Activated naive CD4-positive, alpha-beta T cell (primary cell): ENCODE measurements at places on chromosomes 3 and 15.

- no peak for DNase-seq
Observed at GRCh38 chr3:146326875-146327543, 76.1 kb upstream of the PLSCR4 start.

- DNase-seq = no peak
Observed at GRCh38 chr3:73633453-73633852, 8.7 kb upstream of the PDZRN3 start.

- DNase-seq = no peak
Observed at GRCh38 chr3:42654331-42655201, 1.1 kb downstream of the ZBTB47 start.

- no peak for DNase-seq
Observed at GRCh38 chr3:52831500-52832301, 1.2 kb upstream of the ITIH4 start.

DNA sequence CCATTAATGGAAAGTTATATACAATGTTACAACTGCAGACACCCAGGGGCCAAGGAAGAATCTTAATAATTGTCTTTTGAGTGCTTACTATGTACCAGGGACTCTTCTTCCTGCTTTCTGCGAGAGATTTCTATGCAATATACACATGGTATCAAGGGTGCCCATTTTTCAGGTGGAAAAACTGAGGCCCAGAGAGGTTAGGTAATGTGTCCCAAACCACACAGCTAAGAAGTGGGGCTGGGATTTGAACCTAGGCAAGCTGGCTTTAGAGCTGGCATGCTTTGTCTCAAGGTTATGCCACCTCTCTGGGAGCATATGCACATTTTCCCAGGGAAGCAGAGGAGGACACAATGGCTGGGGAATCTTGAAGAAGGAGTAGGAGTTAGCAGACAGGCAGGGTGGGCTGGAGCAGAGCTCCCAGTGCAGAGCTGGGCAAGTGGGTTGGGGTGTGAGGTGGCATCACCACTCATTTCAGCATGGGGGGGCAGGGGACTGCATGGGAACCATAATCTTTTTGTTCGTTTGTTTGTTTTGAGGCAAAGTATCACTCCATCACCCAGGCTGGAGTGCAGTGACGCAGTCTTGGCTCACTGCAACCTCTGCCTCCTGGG lies 339.8 kb upstream of the LRRFIP2 start:
- DNase-seq = no peak

DNA sequence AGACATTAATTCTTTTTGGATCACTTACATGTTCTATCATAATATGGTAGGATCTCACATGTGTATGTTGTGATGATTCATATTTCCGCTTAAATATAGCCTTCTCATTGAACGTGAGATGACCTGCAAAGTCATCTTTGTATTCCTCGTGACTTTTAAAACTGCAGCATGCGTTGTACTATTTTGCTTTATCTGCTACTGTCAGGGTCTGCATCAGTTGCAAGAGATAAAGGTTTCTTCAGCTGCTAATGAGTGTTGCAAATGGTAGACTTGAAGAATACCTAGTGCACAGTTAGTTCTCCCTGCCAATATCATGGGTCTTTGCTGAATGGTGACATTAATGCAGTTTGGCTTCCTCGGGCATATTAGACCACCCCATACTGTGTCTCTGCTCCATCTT lies 31.8 kb downstream of the REC114 start:
- no peak for DNase-seq

DNA sequence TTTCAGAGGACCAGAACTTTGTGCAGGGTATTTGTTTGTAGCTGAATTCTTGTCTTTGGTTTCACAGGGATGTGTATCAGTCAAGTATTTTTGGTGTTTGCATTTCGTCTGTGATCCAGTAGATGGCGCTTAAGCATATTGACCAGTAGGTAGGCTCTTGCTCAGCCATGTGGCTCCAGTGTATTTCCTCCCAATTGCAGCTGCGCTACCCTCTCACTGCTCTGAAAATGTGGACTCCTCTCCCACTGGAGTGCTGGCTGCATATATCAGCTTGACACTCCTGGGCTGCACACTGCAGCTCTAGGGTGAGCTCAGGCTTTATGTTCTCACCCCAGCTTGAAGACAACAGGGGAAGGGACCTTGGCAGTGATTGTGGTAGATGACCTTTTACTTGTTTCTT lies 1264.3 kb upstream of the ALCAM start:
- DNase-seq = no peak

DNA sequence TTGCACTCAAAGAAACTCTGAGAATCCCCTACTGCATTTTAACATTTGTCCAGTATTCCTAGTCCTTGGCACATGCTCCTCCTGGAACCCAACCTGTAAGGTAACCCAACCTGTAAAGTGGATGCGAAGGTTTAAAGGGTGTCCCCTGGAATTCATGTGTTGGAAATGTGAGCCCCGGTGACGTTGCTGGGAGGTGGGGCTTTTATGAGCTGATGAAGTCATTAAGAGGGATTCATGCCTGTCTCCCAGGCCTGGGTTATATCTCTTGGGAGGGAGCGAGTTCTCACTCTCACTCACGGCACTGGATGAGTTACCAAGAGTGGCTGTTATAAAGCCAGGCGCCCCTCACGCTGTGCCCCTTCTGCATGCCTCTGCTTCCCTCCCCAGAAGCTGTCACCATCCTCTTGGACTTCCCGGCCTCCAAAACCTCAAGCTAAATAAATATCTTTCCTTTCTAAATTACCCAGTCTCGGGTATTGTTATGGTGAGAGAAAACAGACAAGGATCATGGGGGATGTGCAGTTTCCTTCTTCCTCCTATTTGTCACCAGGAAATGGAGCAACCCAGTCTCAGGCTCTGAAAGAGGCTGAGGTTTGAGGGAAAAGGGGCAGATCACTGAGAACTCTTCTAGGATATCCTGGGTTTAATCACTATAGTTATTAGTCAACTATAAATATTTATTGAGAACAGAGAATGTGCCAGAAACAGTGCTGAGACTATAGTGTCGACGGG lies 7.6 kb downstream of the XXYLT1 start:
- no peak for DNase-seq

- DNase-seq = no peak
Observed at GRCh38 chr3:71859123-71859519, 74.2 kb upstream of the PROK2 start.

DNA sequence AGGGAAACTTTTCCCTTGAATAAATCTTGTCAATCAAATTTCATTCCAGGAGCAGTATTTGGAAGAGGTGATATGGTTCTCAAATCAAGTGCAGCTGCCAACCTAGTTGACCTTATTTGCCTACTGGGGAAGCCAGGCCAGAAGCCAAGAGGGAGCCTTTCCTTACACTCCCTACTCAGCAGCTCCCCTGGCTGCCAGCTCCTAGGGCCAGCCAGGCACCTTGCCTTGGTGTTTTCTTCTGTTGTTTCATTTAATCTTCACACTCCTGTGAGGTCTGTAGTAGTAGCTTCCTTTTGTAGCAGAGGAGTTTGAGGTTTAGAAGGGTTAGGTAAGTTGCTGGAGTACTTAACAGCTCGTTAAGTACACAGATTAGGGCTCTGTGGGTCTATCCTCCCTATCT lies 22.6 kb downstream of the MKRN2OS start:
- no peak for DNase-seq

- no peak for DNase-seq
Observed at GRCh38 chr15:23857028-23857641, 170.0 kb upstream of the NDN start.

DNA sequence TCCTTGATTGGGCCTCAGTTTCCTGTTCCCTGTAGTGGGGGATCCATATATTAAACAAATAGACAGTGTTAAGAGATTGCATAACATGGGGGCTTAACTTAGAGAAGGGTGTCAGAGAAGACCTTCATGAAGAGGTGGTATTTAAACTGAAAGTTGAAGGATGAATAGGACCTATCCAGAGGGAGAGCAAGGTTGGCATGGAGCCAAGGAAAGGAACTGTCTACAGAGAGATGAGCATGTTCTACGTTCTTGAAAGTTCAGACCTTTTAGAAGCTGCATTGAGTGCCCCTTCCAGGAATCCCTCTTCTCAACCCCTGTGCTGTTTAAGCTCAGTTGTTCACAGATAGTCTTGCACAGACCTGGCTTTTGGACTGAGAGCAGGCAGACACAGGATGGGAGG lies 2.4 kb downstream of the HTD2 start:
- no peak for DNase-seq
